ENCODE measurements at places on chromosomes 13 and 19. TPM values are rescaled to one million over a fixed set of nuclear protein-coding genes. Genes with fewer than 3 reads are reported as not detected.

- no peaks in the 10 kb centered on the region for H3K27me3 ChIP-seq
- peaks cover under 1% of the 10 kb centered on the region for H3K4me1 ChIP-seq
- no peak for DNase-seq
- H3K36me3 ChIP-seq, result no peaks in the 10 kb centered on the region
Observed at GRCh38 chr19:8585894-8586750, 8.9 kb upstream of the MYO1F start.

Gene KLK5
- total RNA-seq, result not detected

Gene PSG3
- total RNA-seq, result 0.42 TPM

Gene KLHL1
- total RNA-seq, result not detected

GRCh38 chr19:17520865-17521264, 9.4 kb downstream of the PGLS start:
- H3K4me3 ChIP-seq, result no peak overlapping the region
- no peaks in the 10 kb centered on the region for H3K27me3 ChIP-seq
- peaks cover 16% of the 10 kb centered on the region for H3K4me1 ChIP-seq
- DNase-seq, result no peak
- peaks cover 16% of the 10 kb centered on the region for H3K36me3 ChIP-seq

GRCh38 chr19:10009714-10010224, 535 bp downstream of the COL5A3 start:
- peaks cover 15% of the 10 kb centered on the region for H3K27me3 ChIP-seq
- no peak for DNase-seq
- H3K27ac ChIP-seq, result no peak overlapping the region
- peaks cover 3% of the 10 kb centered on the region for H3K4me1 ChIP-seq

- H3K27ac ChIP-seq, result peak overlapping the region; percentile 73
- H3K4me1 ChIP-seq, result peaks cover 17% of the 10 kb centered on the region
- H3K27me3 ChIP-seq, result no peaks in the 10 kb centered on the region
- H3K4me3 ChIP-seq, result peak overlapping the region; percentile 32
- peak; percentile 49 for DNase-seq
Observed at GRCh38 chr19:38417544-38418506, 8.2 kb downstream of the RASGRP4 start.

Gene MYH14
- not detected for total RNA-seq

Gene ZNF562
- total RNA-seq, result 13.5 TPM

- H3K36me3 ChIP-seq, result peaks cover 5% of the 10 kb centered on the region
- peak overlapping the region; percentile 83 for H3K4me3 ChIP-seq
- peaks cover 61% of the 10 kb centered on the region for H3K4me1 ChIP-seq
- peak overlapping the region; percentile 70 for H3K27ac ChIP-seq
- peak; percentile 94 for DNase-seq
- H3K27me3 ChIP-seq, result no peaks in the 10 kb centered on the region
Observed at GRCh38 chr19:4909897-4910593, 744 bp downstream of the UHRF1 start.

DNA sequence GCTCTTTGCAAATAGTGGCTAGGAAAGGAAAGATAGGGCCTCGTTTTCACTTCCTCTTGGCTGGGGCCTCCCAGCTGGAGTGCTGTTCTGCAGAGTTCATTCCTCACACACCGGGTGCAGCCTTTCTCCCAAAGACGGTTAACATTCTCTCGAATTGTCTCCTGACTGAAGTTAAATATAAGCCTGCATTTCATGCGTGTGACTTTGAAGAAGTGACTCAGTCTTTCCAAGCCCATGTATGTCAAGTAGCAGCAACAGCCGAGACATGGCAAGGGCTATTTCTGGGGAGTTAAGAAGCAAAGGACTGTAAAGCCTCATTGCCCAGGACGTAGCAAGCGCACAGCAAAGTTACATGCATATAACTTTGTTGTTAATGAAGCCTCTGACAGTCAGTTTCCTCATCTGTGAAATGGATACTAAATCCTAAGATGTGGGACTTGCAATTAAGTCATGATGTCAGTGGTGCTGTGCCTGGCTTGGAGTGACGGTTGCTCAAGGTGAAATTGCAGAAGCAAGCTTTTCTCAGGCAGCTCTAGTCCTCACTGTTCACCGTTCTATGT, 502.4 kb downstream of the MYO16 start:
- no peaks in the 10 kb centered on the region for H3K36me3 ChIP-seq
- H3K4me1 ChIP-seq, result no peaks in the 10 kb centered on the region
- no peak for DNase-seq
- no peak overlapping the region for H3K4me3 ChIP-seq

GRCh38 chr19:13843104-13843921, 33.6 kb upstream of the NANOS3 start:
- DNase-seq, result no peak
- no peak overlapping the region for H3K4me3 ChIP-seq
- peak overlapping the region; percentile 99 for H3K27ac ChIP-seq
- no peaks in the 10 kb centered on the region for H3K27me3 ChIP-seq

DNA sequence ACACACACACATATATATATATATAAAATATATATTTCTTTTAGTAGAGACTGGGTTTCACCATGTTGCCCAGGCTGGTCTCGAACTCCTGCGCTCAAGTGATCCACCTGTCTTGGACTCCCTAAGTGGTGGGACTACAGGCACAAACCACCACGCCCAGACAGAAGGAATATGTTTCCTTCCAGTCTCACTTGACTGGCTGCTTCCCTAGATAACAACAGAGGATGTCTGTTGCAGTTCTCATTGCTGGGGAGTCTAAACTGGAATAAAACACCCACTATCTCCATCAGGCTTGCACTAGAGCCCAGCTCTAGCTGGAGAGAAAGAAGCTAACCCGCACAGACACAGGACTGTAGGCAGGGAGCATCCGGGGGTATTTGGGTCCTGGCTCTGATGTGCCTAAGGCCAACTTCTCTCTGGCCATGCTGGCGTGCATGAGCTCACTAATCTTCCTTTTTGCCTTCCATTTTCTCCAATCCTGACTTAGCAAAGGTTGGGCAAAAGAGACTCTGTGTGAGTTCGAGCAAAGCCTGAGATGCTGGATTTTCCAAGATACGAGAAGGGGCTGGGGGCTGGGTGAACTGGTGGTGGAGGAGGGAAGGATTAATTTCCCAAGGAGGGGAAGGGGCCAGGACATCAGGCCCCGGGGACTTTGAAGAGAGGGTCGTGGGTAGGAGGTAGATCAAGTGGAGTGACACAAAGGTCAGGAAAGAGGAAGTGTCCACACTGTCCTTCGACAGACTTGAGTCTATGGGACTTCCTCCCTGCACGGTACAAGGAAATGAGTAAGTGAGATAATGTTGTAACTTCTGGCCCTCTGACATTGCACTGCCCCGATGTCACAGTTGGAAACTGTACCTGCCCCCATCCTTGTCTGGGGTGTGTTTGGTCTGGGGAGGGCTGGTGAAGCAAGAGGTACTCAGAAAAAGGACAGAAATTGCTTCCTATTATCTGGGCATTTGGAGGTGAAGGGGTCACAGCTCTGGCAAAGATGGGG, 22.5 kb upstream of the ALOX5AP start:
- no peak for DNase-seq
- H3K36me3 ChIP-seq, result no peaks in the 10 kb centered on the region
- no peaks in the 10 kb centered on the region for H3K4me1 ChIP-seq
- no peaks in the 10 kb centered on the region for H3K27me3 ChIP-seq

GRCh38 chr19:39218230-39219007, 14.4 kb upstream of the SYCN start:
- peaks cover 2% of the 10 kb centered on the region for H3K27me3 ChIP-seq
- H3K4me1 ChIP-seq, result no peaks in the 10 kb centered on the region
- DNase-seq, result no peak
- no peak overlapping the region for H3K4me3 ChIP-seq
- no peaks in the 10 kb centered on the region for H3K36me3 ChIP-seq
- H3K27ac ChIP-seq, result no peak overlapping the region

- no peak for DNase-seq
- no peak overlapping the region for H3K27ac ChIP-seq
- no peaks in the 10 kb centered on the region for H3K27me3 ChIP-seq
Observed at GRCh38 chr19:48910803-48911202, 10.7 kb downstream of the NUCB1 start.

DNA sequence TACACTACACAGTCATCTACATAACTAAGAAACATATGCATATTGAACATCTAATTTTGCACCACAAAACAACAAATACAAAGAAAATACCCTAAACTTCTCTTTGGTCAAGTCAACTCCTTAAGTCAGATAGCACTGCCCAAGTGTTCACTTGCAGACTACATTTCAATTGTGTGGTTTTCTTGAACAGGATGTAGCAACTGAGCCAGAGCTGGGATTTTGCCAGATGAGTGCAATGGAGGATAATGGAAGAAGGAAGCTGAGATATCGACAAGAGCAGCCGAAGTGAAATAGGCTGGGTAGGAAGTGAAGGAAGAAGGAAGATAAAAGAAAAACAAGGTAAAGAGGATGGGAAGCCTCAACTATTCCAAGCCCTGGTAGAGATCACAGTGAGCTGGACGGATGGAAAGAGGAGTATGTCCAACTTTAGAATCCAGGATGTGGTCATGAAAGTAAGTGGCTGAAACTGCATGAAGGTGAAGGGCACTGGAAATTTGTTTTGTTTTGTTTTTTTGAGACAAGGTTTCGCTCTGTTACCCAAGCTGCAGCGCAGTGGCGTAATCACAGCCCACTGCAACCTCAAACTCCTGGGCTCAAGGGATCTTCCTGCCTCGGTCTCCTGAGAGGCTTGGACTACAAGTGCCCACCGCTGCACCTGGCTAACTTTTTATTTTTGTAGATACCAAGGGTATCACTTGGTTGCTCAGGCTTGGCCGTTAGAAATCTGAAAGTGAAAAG, 15.0 kb downstream of the NUFIP1 start:
- DNase-seq, result no peak
- no peak overlapping the region for H3K4me3 ChIP-seq
- H3K4me1 ChIP-seq, result no peaks in the 10 kb centered on the region
- peaks cover 19% of the 10 kb centered on the region for H3K36me3 ChIP-seq
- H3K27me3 ChIP-seq, result no peaks in the 10 kb centered on the region
- H3K27ac ChIP-seq, result no peak overlapping the region

DNA sequence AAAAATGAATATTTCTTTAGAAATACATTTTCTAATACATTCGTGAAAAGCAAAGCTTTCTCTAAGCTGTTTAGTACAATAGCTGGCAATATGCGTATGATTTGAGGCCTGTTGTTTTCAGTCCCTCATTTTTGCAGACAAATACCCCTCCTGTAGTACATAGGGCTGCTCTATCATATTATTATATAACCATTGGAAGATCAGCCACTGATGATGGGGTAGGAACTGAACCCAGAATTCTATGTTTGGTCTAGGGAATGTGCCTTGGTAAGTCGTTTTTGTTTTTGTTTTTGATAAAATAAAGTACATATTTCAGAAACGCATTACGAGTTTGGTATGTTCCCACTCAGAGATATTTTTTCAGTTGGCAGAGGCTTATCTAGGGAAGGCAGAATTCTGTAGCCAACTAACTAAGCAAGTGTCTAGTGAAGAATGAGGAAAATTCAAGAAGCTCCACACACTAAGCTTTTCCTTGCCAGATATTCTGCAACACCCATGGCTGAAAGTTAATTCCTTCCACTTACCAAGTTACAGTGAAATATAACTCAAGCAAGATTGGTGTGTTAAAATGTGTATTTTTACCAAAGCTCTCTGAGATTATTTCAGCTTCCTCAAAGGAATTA, 656.9 kb upstream of the MIR17HG start:
- no peaks in the 10 kb centered on the region for H3K27me3 ChIP-seq
- H3K4me1 ChIP-seq, result no peaks in the 10 kb centered on the region
- H3K27ac ChIP-seq, result no peak overlapping the region
- no peak for DNase-seq

- H3K4me3 ChIP-seq, result no peak overlapping the region
- H3K36me3 ChIP-seq, result no peaks in the 10 kb centered on the region
- no peak for DNase-seq
Observed at GRCh38 chr13:110337247-110337646, 30.2 kb downstream of the COL4A2 start.

DNA sequence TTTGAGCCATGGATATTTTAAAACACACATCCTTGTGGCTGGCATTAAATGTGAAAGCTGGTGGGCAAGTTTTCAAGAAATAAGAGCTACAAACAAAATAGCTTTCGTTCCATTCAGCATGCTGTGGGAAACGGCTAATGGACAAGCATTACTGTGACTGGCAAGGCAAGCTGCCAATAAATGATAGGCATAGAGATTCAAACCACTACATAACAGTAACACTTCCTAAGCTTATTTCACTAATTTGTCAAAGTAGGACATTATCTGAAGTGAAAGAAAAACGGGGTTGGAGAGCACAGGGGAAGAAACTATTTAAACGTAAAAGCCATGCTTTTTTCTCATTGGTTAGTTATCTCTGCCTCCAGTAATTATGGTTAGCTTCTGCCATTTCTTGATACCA, 26.0 kb downstream of the OBI1 start:
- DNase-seq, result no peak
- H3K4me1 ChIP-seq, result no peaks in the 10 kb centered on the region
- no peak overlapping the region for H3K4me3 ChIP-seq
- H3K36me3 ChIP-seq, result peaks cover 65% of the 10 kb centered on the region
- no peaks in the 10 kb centered on the region for H3K27me3 ChIP-seq

- H3K36me3 ChIP-seq, result no peaks in the 10 kb centered on the region
- no peaks in the 10 kb centered on the region for H3K27me3 ChIP-seq
- no peak overlapping the region for H3K27ac ChIP-seq
- H3K4me1 ChIP-seq, result no peaks in the 10 kb centered on the region
- peak; percentile 21 for DNase-seq
Observed at GRCh38 chr19:53927739-53928138, 18.7 kb downstream of the CACNG7 start.

DNA sequence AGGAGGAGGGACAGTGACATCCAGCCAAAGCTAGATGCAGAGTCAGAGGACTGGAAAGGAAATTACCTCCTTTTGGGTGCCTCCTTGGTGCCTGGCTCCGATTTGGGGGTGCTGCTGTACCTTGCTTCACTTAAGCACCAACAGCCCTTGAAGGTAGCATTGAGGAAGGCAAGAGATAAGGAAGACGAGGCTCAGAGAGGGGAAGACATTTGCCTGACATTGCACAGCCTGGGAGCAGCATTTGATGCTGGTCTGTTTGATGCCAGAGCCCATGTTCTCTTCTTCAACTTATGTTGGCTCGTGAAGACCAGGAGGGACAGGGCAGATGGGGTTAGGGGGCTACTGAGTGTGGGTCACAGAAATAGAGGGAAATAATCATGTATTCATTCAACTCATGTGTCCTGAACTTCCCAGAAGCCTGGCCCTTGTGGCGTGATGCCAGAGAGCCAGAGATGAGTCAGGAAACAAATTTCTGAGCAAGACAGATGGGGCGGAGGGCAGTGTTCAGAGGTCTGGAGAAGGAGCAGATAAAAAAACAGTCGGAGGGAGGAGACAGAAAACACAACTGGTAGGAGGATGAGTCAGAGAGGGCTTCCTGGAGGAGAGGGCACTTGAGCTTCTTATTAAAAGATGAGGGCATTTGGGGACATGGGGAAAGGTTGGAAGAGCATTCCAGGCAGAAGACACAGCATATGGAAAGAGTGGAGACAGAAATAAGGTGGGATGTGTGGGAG, 3.0 kb upstream of the C19orf81 start:
- H3K36me3 ChIP-seq, result no peaks in the 10 kb centered on the region
- peaks cover 7% of the 10 kb centered on the region for H3K27me3 ChIP-seq
- no peaks in the 10 kb centered on the region for H3K4me1 ChIP-seq

- peak overlapping the region; percentile 29 for H3K4me3 ChIP-seq
- H3K27me3 ChIP-seq, result no peaks in the 10 kb centered on the region
- peaks cover 58% of the 10 kb centered on the region for H3K4me1 ChIP-seq
- H3K36me3 ChIP-seq, result no peaks in the 10 kb centered on the region
Observed at GRCh38 chr19:2235381-2236063, 607 bp downstream of the PLEKHJ1 start.

GRCh38 chr13:21071924-21072323, 10.5 kb upstream of the LATS2 start:
- H3K36me3 ChIP-seq, result no peaks in the 10 kb centered on the region
- peaks cover 9% of the 10 kb centered on the region for H3K4me1 ChIP-seq
- no peak for DNase-seq
- no peak overlapping the region for H3K4me3 ChIP-seq
- peaks cover 7% of the 10 kb centered on the region for H3K27me3 ChIP-seq
- no peak overlapping the region for H3K27ac ChIP-seq

Measured in CD4-positive, CD25-positive, alpha-beta regulatory T cell (primary cell).